ENCODE measurements at places on chromosomes 1 and 21.

DNA sequence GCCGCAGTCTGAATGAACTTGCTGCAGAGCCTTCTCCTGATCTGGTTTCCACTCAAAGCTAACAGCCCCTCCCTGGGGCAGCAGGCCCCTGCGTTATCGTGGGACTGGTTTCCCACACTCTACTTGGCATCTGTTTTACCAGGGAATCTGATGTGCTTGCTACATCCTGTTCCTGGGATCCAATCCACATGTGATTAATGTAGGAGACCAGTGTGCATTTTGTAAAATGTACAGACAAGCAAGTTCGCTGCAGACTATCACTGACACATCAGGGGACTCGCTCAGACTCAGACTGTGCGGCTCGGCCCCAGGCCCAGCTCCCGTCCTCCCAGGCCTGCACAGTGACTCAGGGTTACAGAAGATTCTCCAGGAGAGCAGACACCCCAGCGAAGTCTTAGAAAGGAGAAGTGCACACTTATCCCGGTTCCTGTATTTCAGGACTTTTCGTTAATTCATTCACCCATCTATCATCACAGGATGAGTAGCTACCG is 340.1 kb downstream of the MATN1 start:
- ATAC-seq: no peak

DNA sequence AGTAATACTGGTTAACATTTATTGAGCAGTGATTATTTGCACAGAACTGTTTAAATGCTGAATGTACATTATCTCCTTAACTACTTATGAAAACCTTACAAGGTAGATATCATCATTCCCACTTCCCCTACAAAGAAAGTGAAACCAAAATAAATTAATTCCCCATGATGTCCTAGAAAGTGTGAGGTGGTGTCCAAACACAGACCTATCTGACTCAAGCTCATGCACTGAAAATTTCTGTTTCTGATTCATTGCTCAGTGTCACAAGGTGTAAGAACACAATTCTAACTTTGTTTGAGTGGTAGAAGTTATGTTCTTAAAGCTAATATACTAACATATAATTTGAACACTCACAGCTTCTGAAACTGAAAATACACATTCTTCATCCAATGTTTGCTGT is 178.7 kb downstream of the MRPL39 start:
- ATAC-seq: no peak

DNA sequence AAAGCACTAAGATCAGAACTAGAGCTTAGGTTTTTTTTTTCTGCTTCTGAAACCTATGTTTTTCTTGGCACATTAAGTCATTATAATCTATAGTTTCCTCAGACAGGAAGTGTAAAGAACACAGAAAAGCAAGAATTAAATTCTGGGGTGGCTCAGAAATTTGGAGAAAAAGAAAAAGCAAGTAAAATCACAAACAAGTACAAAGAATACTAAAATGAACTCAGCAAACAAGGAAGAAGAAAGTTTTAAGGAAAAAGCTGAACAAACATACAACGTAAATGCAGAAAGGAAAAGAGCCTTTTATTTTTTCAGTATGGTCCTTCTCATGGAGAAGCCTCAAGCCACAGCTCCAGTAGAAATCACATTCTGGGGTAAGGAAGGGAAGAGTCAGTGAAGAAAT is 8.6 kb upstream of the CNN3 start:
- no peak for ATAC-seq

GRCh38 chr1:61247881-61248752 is 165.8 kb downstream of the NFIA start:
- no peak for ATAC-seq

GRCh38 chr1:6313393-6314200 is 52.7 kb upstream of the GPR153 start:
- no peak for ATAC-seq

DNA sequence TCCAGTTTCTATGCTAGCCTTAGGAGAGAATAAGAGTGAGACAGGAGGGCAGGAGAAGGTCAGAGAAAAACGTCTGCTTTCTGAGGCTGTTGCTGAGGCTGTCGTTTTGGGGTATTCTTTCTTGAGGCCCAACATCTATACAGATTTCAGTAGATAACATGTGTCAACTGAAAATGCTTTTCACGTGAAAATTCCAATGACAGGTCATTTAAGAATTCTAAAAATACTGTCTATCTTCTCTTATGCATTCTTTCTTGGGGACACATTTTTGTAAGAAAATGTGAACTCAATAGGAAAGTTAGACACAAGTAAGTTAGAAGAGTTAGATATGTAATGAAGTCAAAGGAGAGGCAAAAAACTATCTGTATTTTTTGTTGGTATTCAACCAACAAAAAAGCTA is 150.8 kb downstream of the TGFB2 start:
- no peak for ATAC-seq

- no peak for ATAC-seq
Measured at GRCh38 chr1:22895357-22895756, 77.3 kb downstream of the LACTBL1 start.

- ATAC-seq: no peak
Measured at GRCh38 chr1:16168622-16169360, 12.9 kb upstream of the EPHA2 start.

DNA sequence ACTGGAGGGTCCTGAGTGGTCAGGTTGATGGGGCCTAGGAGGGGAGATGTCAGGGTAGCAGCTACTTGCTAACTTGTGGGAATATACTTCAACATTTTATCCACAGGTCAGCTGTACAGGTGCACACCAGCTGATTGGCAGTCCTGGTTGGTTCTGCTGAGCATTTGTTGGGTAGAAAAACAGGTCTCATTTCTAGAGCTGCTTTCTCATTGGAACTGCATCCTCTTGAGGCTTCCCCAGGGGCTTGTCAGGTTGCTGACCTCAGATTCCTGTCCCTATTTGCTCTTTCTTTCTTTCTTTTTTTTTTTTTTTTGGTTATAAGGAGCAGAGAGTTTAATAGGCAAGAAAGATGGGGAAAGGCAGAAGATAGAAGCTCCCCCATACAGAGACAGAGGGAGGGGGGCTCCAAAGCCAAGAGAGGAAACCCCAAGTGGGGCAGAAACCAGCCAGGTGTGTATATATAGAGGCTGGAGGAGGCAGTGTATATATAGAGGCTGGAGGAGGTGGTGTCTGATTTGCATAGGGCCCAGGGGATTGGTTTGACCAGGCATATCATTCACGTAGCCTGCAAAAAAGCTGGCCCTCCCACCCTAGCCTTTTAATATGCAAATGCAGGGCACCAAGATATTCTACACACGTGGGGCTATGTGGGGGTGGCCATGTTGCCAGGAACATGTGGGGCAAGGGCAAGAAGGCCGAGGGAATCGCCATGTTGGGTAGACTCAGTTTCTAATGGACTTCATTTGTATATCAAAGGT is 57.3 kb upstream of the STUM start:
- no peak for ATAC-seq

GRCh38 chr21:14846621-14847020 is 218.2 kb downstream of the NRIP1 start:
- ATAC-seq: no peak

DNA sequence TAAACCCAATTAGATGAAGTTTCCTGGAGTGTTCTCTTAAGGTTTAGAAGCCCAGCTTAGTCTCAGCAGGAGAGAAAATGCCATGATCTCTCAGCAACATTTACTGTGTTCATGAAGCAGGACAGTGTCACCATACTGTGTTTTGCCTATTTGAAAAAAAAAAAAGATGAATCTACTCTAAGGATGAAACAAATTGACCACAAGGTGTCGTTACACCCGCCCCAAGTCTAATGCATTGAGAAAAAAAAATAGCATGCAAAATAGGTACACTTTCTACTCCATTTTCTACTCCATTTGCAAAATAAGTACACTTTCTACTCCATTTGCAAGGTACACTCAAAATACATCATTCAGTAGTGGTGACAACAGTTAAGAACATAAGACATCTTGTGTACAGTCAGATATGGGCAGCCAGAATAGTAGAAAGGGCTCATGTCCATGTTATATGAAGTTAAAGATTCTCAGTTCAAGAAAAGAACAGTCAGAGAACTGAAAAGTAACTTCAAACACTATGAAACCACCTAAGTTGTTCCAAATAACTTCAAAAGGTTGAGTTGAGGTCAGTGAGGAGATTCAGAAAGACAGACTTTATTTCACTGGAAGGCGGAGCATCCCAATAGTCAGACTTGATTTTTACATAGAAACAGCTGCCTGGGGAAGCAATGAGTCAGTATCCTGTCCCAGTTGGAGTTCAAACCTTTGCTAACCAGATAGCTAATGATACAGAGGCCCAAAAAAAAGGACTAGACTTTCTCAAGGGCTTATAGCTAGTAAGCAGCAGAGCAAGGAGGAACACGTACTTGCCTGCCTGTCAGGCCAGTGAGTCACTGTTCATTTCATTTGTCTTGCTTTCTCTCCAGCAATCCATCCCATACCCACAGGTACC is 13.3 kb downstream of the PLPPR5 start:
- peak; percentile 67 for ATAC-seq

GRCh38 chr1:199936441-199936840 is 91.1 kb upstream of the NR5A2 start:
- no peak for ATAC-seq

GRCh38 chr1:196180847-196181593 is 427.2 kb downstream of the KCNT2 start:
- ATAC-seq: peak; percentile 99

- peak; percentile 78 for ATAC-seq
Measured at GRCh38 chr1:209791920-209792319, 7.6 kb upstream of the C1orf74 start.

- peak; percentile 10 for ATAC-seq
Measured at GRCh38 chr21:32858628-32859027, 87.1 kb upstream of the PAXBP1 start.

GRCh38 chr1:154669464-154670282 is 61.7 kb upstream of the ADAR start:
- ATAC-seq: peak; percentile 96

DNA sequence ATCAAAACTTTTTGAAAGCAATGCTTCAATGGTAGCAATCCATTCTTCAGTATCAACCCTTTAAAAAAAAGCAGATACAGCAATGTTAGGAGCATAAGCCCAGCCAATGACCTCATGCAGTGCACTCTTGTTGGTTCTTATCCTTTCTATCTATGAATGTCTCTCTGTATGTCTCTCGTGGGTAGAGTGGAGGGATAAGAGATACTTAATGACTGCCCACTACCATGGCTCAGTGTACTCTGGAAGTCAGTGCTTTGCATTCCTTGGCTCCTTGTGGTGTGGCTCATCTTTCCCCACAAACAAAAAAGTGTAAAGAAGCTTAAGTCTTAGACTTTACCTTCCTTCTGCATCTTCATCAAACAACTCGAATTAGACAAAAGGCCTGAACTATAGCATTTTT is 50.3 kb downstream of the PCSK9 start:
- ATAC-seq: no peak

- ATAC-seq: peak; percentile 48
Measured at GRCh38 chr1:226738421-226738994, 574 bp downstream of the ITPKB start.

- ATAC-seq: no peak
Measured at GRCh38 chr1:195618287-195618686, 990.0 kb downstream of the KCNT2 start.

DNA sequence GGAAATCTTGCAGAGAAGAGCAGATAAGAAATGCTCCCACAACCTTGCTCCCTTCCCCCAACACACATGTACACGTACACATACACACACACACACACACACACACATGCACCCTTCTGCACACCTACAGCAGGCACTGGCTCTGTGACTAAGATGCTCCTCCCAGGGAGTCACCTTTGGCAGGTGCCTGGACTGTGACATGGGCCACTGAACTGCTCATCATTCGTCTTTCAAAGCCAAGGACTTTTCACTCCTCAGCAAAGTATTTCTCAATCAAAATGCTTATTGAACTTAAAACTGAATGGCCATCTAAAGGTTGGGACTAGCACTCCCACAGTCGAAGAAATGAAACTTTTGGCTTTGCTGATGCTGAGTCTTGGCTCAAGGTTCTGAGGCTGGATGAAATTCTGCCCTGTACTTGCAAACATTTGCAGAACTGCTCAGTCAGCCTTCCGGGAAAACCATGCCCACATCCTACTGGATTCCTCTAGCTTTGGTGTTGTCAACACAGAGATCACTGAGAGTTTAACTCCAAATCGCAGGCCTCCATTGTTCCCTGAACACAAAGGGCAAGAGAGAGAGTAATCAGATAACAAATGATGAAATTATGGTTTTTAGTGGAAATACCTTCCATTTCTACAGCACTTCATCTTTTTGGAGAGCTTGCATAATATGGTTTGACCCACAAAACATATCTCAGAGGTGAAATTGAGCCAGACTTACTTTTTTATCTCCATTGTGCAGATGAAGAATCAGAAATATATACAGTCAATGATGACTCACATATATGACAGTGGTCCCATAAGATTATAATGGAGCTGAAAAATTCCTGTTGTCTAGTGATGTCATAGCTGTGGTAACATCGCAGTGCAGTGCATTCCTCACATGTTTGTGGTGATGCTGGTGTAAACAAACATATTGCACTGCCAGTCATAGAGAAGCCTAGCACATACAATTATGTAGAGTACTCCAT is 72.4 kb upstream of the BCAR3 start:
- ATAC-seq: peak; percentile 54

DNA sequence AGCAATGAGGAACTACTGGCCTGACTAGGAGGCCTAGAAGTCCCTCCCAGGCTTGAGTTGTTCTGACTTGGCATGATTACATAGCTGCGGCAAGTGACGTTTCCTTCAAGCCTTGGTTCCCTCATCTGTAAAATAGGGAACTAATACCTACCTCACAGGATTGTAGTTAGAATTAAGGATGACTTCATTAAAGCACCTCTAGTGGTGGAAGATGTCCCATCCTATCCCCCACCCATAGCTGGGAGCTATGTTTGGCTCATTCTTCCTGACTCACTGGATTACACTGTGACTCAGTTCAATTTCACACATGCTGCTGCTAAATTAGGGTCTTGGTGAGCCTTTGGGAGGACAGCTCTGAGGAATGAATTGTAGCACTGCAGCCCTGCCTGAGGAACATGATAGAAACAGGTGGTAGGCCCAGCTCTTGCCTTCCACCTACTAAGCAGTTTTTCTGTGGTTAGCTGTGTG is 6.0 kb upstream of the SHISA4 start:
- ATAC-seq: peak; percentile 77

DNA sequence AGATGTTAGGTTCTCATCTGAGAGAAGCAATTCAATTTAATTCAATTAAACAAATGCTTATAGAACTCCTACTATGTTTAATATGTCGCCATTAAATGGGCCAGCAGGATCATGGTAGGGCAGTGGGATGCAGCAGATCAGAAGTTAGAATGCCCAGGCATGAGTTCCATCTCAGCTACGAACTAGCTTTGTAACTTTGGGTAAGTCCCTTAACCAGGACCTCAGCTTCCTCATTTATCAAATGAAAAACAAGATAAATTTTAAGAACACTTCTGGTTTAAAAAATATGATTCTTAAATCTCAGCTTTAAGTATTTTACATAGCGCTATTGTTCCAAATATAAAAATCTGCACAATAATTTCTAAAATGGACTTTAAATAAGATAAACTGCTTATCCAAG is 67.5 kb upstream of the GFI1 start:
- no peak for ATAC-seq

- no peak for ATAC-seq
Measured at GRCh38 chr1:89908273-89908671, 86.6 kb upstream of the ZNF326 start.

- no peak for ATAC-seq
Measured at GRCh38 chr1:220031287-220031686, 15.0 kb downstream of the EPRS1 start.

All from esophagus mucosa (tissue), 1 donor.